Occipital lobe (tissue), 3 donors: ENCODE measurements at places on chromosomes 12 and 14.

DNA sequence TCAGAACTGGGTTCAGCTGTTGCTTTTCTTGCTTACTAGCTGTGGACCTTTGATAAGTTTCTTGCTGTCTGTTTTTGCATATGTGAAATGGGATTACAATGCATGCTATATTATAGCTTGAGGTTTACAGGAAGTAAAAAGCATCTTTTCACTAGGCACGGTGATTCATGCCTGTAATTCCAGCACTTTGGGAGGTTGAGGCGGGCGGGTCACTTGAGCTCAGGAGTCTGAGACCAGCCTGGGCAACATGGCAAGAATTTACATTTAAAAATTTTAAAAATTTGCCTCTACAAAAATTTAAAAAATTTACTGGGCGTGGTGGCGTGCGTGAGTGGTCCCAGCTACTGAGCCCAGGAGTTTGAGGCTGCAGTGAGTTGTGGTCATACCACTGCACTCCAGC lies 42.0 kb downstream of the CALM1 start:
- DNase-seq, result no peak

DNA sequence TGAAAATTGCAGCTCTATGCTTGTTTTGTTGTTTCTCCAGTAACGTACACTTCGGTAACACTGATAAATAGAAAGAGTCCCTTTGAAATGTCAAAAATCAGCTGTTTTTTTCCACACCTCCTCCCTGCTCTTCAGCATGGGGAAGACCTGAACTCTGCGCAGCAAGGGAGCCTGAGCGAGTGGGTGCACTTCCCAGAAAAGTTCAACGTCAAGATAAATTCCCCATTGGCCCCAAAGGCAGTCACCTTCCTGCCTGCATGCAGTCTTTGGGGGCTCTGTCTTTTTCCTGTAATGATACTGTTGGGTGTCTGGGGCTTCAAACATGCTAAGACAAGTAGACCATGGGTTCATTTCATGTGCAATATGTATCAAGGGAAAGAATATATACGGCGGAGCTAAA lies 8.8 kb upstream of the FOXG1 start:
- no peak for DNase-seq

DNA sequence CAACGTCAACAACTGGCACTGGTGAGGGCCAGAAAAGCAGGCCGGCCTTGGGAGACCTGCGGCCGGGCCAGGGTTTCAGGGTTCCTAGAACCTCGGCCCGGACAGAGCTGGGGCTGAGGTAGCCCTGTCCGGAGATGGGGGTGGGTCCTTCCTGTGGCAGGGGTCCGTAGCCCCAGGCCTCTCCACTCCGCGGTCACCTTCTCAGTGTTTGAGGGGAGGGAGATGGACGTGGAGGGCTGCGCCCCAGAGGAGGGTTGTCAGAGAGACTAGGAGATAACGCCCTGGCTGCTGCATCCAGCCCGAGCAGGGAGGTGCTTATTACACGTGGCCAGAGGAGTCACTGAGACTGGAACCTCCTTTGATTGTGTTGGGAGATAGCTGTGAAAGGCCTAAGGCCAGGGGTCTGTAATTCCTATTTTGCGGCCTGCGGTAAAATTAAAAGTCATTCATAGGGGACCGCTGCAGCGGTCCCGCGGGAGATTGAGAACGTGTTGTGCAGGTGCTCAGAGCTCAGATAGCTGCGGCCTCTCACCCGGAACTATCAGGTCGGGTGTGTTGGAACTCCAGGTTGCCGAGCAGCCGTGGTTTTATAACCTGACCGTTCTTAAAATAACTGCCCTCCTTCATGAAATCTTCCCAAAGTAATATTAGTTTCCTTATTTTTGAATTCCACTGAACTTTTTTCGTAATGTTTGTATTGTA lies 507 bp downstream of the AHSA1 start:
- DNase-seq, result no peak

GRCh38 chr12:33721561-33721960 lies 281.9 kb upstream of the SYT10 start:
- DNase-seq, result no peak

- no peak for DNase-seq
Observed at GRCh38 chr14:104973385-104974145, 4.6 kb downstream of the AHNAK2 start.

DNA sequence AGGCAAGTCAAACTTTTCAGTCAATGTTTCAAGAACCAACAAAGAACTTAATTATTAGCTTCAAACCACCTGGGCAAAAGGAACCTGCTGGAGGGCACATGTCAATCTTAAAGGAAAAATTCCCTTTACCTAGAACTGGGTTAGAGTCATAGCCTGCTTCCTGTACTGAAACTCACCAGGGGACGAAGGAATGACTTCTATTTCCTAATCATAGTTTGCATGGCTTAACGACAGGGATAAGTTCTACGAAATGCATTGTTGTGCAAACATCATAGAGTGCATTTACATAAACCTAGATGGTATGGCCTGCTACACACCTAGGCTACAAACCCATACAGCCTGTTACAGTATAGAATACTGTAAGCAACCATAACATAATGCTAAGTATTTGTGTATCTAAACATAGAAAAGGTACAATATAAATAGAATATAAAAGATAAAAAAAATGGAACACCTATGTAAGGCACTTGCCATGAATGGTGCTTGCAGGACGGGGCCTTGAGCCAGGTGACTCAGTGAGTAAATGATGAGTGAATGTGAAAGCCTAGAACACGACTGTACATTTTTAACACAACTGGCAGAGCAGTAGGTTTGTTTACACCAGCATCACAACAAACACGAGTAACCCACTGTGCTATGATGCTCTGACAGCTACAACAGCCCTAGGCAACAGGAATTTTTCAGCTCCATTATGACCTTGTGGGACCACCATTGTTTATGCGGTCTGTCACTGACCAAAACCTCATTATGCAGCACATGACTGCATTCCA lies 234.9 kb upstream of the CAND1 start:
- DNase-seq, result no peak

DNA sequence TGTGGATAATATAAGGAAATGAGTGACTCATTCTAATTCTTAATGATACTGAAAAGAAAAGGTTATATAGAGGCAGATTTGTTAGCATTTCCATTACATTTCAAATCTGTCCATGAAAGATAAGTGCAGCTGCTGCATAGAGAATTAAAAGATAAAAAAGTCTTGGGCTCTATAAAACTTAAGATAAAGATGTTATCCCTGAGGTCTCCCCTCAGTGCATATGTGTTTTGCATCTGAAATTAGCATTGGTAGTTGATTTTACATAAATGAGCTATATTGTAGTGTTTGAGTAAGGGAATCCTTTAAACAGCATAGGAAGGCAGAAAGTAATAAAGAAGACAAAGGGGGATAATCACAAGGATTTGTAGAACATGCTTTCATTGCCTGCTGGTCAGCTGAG lies 206.2 kb downstream of the FSCB start:
- DNase-seq, result no peak

DNA sequence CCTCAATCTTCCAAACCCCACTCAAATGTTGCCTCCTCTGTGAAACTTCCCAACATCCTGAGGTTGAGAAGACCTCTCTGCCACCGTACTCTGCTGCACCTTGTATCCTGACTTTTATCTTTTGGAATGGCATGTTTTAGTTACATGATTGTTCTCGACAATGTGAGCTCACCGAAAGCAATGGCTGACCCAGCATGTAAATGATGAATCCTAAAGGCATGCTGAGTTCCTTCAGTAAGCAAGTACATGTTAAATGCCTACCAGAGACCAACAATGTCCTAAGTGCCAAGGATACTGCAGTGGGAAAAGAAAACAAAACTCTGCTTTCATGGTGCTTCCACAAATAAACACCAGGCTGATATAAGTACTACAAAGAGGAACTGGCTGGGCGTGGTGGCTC lies 13.7 kb downstream of the PPP1R13B start:
- no peak for DNase-seq
